ENCODE measurements at places on chromosomes 5 and 9. TPM values are rescaled to one million over a fixed set of nuclear protein-coding genes. Genes with fewer than 3 reads are reported as not detected.
A peak's percentile ranks its signal among the peaks of the same experiment; 100 is the strongest.

The PCDHGA8 gene
- 3.6 TPM for total RNA-seq

The SLC6A3 gene
- total RNA-seq, result 0.40 TPM

The C1QTNF2 gene
- total RNA-seq, result 0.74 TPM

The TAF11L10 gene
- total RNA-seq, result not detected

The HMMR gene
- 0.30 TPM for total RNA-seq

The OR1J1 gene
- not detected for total RNA-seq

The KCNV2 gene
- not detected for total RNA-seq

- H3K4me3 ChIP-seq, result no peak overlapping the region
- H3K36me3 ChIP-seq, result no peaks in the 10 kb centered on the region
- no peaks in the 10 kb centered on the region for H3K27me3 ChIP-seq
- DNase-seq, result no peak
- no peaks in the 10 kb centered on the region for H3K4me1 ChIP-seq
- no peak overlapping the region for H3K27ac ChIP-seq
Observed at GRCh38 chr5:124685404-124685930, 61.0 kb downstream of the ZNF608 start.

DNA sequence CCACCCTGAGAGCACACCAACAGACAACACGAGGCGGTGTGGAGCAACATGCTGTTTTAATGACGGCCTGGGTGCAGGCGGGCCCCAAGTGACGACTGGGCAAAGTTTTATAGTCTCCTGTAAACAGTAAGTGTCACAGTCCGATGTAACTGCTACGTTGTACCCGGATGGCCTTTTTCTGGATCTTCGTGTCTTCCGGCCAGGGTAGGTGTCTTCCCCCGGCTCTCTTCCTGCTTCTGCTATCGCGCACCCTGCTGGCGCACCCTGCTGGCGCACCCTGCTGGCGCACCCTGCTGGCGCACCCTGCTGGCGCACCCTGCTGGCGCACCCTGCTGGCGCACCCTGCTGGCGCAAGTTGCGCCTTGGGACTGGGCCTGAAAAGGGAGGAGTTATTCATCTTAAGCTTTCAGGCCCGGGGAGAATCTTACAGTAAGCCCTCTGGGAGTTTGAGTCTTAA lies 143.0 kb upstream of the TARS1 start:
- peaks cover 2% of the 10 kb centered on the region for H3K4me1 ChIP-seq
- H3K36me3 ChIP-seq, result no peaks in the 10 kb centered on the region
- no peak for DNase-seq
- no peaks in the 10 kb centered on the region for H3K27me3 ChIP-seq

- no peaks in the 10 kb centered on the region for H3K4me1 ChIP-seq
- no peaks in the 10 kb centered on the region for H3K27me3 ChIP-seq
- peak; percentile 24 for DNase-seq
- H3K36me3 ChIP-seq, result no peaks in the 10 kb centered on the region
- no peak overlapping the region for H3K4me3 ChIP-seq
Observed at GRCh38 chr5:134948911-134949310, 18.8 kb upstream of the CATSPER3 start.

GRCh38 chr9:112081918-112082729 lies 93.0 kb downstream of the SUSD1 start:
- H3K27ac ChIP-seq, result no peak overlapping the region
- H3K4me3 ChIP-seq, result no peak overlapping the region
- H3K27me3 ChIP-seq, result no peaks in the 10 kb centered on the region
- H3K4me1 ChIP-seq, result no peaks in the 10 kb centered on the region

GRCh38 chr9:102428305-102428704 lies 566.8 kb upstream of the CYLC2 start:
- H3K27me3 ChIP-seq, result no peaks in the 10 kb centered on the region
- no peak overlapping the region for H3K4me3 ChIP-seq
- H3K36me3 ChIP-seq, result no peaks in the 10 kb centered on the region
- no peak for DNase-seq

- H3K4me1 ChIP-seq, result peaks cover 7% of the 10 kb centered on the region
- no peak overlapping the region for H3K4me3 ChIP-seq
- H3K36me3 ChIP-seq, result no peaks in the 10 kb centered on the region
- no peak for DNase-seq
- no peaks in the 10 kb centered on the region for H3K27me3 ChIP-seq
- no peak overlapping the region for H3K27ac ChIP-seq
Observed at GRCh38 chr9:4119778-4120554, 179.9 kb downstream of the GLIS3 start.

DNA sequence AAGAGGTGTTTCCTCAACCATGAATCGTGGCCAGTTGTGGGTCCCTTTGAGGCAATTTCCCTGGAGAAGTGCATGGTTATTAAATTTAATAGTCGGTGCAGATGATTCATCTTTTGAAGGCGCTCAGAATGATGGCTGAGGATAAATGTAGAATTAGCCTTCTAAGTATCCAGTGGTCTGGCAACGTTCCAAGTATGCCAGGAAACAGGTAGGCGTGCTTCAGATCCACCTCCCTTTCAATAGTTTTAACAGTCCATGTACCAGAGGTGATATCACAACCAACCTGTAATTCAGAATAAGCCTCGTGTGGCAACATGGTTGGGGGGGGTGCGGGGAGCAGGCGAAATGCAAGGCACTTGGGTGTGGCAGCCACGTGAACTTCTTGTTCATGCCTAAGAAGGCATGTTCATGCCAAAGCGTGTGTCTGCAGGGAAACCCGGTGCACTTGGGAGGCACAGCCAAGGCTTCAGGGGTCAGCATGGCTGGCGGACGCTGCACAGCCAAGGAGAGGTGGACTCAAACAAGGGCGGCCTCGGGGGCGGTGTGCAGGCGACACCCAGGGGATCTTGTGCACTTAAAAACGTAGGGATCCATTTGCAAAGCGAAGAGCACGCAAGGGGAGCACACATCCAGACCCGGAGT lies 5.2 kb upstream of the NKD2 start:
- DNase-seq, result peak; percentile 24
- H3K36me3 ChIP-seq, result no peaks in the 10 kb centered on the region
- H3K4me3 ChIP-seq, result no peak overlapping the region
- H3K27me3 ChIP-seq, result no peaks in the 10 kb centered on the region

DNA sequence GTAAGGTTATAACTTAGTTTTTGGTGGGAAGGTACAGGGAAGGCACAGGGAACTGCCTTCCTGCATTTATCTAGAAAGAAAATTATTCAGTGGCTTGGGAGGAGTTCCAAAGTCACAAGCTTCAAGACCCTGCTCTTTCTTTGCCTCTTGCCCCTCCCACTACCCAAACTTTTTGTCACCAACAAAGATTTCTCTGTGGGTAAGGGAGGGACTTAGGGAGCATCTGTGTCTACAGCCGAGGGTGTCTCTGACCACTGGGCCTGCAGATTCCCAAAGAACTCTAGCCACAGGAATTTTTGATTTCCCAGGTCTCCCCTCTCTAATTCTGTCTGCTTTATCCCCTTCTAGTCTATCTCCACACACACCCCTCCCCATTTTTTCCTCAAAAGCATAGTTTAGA lies 2.1 kb downstream of the ECSCR start:
- no peak for DNase-seq
- no peaks in the 10 kb centered on the region for H3K4me1 ChIP-seq
- no peak overlapping the region for H3K27ac ChIP-seq
- no peak overlapping the region for H3K4me3 ChIP-seq
- H3K27me3 ChIP-seq, result no peaks in the 10 kb centered on the region
- H3K36me3 ChIP-seq, result no peaks in the 10 kb centered on the region

GRCh38 chr5:159211729-159212174 lies 2.4 kb upstream of the RNF145 start:
- no peak overlapping the region for H3K27ac ChIP-seq
- no peak overlapping the region for H3K4me3 ChIP-seq
- H3K36me3 ChIP-seq, result no peaks in the 10 kb centered on the region
- no peaks in the 10 kb centered on the region for H3K4me1 ChIP-seq

GRCh38 chr5:83093692-83094091 lies 16.3 kb downstream of the XRCC4 start:
- H3K4me1 ChIP-seq, result no peaks in the 10 kb centered on the region
- no peak overlapping the region for H3K27ac ChIP-seq
- H3K27me3 ChIP-seq, result no peaks in the 10 kb centered on the region
- no peak for DNase-seq
- no peak overlapping the region for H3K4me3 ChIP-seq
- H3K36me3 ChIP-seq, result no peaks in the 10 kb centered on the region

DNA sequence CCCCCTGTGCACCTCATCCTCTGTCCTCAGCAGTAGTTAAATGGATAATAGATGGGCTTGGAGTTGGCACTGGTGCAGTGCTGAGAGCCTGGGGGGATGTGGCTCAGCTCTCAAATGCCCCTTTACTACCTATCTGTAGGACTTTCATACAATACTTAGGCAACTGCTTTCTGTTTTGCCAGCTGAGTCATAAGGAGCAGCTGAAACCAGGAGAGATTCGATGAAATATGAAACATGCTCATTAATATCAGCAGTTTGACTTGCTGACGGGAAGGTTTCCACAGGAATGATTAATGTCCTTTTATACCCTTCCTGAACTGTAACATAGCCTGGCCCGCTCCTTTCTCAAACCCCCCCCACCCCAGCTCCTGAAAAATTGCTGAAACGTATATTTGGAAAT lies 142.6 kb downstream of the SAXO1 start:
- H3K36me3 ChIP-seq, result no peaks in the 10 kb centered on the region
- no peaks in the 10 kb centered on the region for H3K4me1 ChIP-seq
- DNase-seq, result no peak

DNA sequence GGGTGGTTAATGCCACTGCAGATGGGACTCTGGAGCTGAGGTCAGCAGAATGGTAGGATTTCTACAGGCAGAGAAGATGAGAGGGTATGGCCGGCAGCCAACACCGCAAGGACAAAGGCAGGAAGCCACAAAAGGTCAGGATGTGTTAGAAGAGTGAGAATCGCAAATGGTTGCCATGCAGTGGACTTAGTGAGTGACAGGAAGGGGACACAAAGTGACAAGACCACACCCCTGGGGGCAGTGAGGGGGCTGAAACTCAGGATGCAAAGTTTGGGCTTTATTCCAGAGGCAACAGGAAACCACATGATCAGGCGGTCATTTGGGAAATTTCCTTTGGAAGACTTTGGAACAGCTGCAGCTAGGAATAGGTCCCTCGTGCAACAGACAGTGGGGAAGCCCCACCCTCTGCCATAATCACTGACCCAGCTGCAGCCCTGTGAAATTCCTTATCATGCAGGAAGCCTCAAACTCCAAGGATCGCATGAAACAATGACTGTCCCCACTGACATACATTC lies 14.2 kb upstream of the CCDC180 start:
- no peak overlapping the region for H3K4me3 ChIP-seq
- H3K27me3 ChIP-seq, result no peaks in the 10 kb centered on the region
- H3K36me3 ChIP-seq, result no peaks in the 10 kb centered on the region
- H3K27ac ChIP-seq, result no peak overlapping the region

GRCh38 chr9:109264877-109265587 lies 55.8 kb downstream of the EPB41L4B start:
- H3K4me1 ChIP-seq, result no peaks in the 10 kb centered on the region
- no peak overlapping the region for H3K27ac ChIP-seq
- no peak for DNase-seq
- H3K4me3 ChIP-seq, result no peak overlapping the region
- no peaks in the 10 kb centered on the region for H3K36me3 ChIP-seq

- H3K36me3 ChIP-seq, result no peaks in the 10 kb centered on the region
- no peaks in the 10 kb centered on the region for H3K4me1 ChIP-seq
- no peaks in the 10 kb centered on the region for H3K27me3 ChIP-seq
Observed at GRCh38 chr9:68733021-68733405, 28.0 kb downstream of the PIP5K1B start.

GRCh38 chr5:106415541-106415940 lies 1255.2 kb downstream of the EFNA5 start:
- no peaks in the 10 kb centered on the region for H3K4me1 ChIP-seq
- no peaks in the 10 kb centered on the region for H3K36me3 ChIP-seq
- DNase-seq, result no peak
- H3K27ac ChIP-seq, result no peak overlapping the region
- H3K4me3 ChIP-seq, result no peak overlapping the region
- H3K27me3 ChIP-seq, result no peaks in the 10 kb centered on the region

DNA sequence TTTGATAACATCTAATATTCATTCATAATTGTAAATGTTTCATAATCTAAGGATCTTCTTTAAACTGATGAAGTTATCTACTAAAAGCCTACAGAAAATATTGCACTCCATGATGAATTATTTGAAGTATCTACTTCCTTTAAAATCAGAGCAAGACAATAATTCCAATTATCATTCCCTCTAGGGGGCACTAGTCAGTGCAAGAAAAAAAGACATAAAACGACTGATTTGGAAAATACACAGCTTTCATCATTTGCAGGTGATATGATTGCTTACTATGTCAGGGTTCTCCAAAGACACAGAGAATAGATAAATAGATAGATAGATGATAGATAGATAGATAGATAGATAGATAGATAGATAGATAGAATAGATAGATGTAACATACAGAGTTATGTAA lies 13.5 kb upstream of the GRM6 start:
- no peak overlapping the region for H3K4me3 ChIP-seq
- H3K27me3 ChIP-seq, result no peaks in the 10 kb centered on the region
- no peaks in the 10 kb centered on the region for H3K36me3 ChIP-seq
- no peaks in the 10 kb centered on the region for H3K4me1 ChIP-seq

GRCh38 chr5:1474866-1475543 lies 29.8 kb upstream of the SLC6A3 start:
- H3K4me1 ChIP-seq, result no peaks in the 10 kb centered on the region
- no peak overlapping the region for H3K4me3 ChIP-seq
- H3K27ac ChIP-seq, result no peak overlapping the region
- no peaks in the 10 kb centered on the region for H3K27me3 ChIP-seq

DNA sequence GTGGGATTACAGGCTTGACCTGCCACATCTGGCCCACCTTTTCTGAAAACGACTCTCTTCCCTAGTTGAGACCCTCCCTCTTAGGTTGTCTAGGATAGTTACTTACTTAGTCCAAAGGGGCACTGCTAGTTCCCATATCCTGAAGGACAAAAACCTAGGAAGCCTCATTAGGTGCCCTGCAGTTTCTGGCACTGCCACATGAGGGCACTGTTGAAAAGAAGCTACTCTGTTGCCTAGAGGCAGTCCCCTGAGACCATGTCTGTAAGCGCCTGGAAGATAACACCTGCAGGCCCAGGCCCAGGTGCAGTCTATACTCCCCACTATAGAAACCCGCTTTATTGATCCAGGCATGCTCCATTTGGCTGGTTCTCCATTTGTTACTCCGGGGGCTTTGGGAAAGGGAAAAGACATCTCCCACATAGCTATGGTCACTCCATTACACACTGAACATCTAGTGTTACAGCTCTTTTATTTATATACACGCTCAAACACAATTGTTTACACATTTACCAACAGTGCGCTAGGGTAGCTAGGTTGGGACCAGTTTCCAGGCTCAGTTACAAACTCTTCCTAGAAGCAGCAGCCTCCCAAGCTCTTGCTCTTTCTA lies 73.4 kb upstream of the PPARGC1B start:
- H3K36me3 ChIP-seq, result no peaks in the 10 kb centered on the region
- H3K4me3 ChIP-seq, result no peak overlapping the region
- no peaks in the 10 kb centered on the region for H3K4me1 ChIP-seq
- H3K27me3 ChIP-seq, result no peaks in the 10 kb centered on the region

- no peaks in the 10 kb centered on the region for H3K27me3 ChIP-seq
- no peak overlapping the region for H3K27ac ChIP-seq
- H3K4me1 ChIP-seq, result no peaks in the 10 kb centered on the region
- H3K36me3 ChIP-seq, result no peaks in the 10 kb centered on the region
Observed at GRCh38 chr5:110838961-110839360, 100.2 kb downstream of the SLC25A46 start.

All from ovary (tissue), 10 donors.